ENCODE measurements at places on chromosomes 2 and 18.
A peak's percentile ranks its signal among the peaks of the same experiment; 100 is the strongest.

DNA sequence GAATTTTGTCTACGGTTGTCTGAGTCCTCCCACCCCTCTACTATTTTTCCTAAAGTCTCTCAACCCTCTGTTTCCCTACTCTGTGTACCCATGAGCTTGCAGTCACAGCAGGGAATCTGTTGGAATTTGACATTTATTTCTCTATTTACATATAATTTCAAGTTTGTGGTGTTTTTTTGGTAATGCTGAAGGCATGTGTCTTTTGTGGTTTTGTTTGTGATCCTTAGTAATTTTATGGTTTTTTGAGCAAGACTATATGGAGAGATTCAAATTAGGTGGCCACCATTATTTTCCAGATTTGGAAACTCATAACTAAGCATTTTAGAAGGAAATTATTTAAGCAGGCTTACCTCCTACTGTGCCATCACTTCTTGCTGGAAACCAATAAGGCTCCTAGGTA is 27.2 kb upstream of the FBLN7 start:
- no peak for DNase-seq

GRCh38 chr2:213691351-213691750 is 407.1 kb downstream of the SPAG16 start:
- DNase-seq: no peak

DNA sequence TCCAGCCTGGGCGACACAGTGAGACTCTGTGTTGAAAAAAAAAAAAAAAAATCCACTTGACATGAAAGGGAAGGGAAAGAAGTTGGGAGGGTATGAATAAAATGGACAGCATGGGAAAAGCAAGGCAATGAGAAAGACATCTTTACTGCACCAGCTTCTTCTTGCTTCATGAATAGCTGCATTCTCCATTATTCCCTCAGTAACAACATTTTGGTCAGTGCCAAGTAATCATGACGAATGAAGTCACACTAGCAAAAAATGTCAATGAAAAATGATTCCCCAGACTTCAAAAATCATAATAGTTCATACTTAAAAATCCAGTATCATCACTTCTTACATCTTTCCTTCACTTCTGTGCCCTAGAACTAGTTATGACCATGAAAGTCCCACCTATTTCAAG is 30.4 kb downstream of the ADAM17 start:
- no peak for DNase-seq

- no peak for DNase-seq
These were observed 31.6 kb upstream of the CDK5R2 start for GRCh38 chr2:218927876-218928275.

- no peak for DNase-seq
These were observed 61.4 kb upstream of the RTN4 start for GRCh38 chr2:55111570-55112228.

DNA sequence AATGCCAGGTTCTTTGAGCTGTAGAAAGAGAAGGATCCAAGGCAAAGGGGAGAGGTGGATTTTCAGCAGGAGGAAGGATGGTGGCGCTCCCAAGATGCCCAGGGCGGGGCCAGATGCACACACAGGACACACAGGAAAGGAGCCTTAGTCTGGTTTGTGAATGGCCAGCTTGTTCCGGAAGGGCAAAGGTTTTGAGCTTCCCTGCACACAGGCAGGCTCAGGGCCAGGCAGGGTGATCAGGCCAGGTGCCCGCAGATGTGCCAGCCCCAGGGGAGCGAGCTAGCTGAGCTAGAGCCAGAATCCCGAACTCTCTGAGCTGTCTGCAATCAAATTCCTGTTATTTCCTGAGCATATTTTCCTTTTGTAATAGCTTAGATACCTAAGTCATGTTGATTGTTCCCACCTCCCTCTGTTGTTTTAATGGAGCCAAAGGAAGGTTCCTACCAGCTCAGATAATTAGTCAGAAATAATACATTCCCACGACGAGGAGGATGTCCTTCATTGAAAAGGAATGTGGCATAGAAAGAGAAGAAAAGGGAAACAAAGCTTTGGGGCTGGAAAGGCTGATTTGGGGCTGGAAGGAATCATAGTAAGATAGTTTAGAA is 13.7 kb upstream of the OTOF start:
- no peak for DNase-seq

- no peak for DNase-seq
These were observed 159.5 kb downstream of the L3MBTL4 start for GRCh38 chr18:6255116-6255705.

GRCh38 chr18:32308493-32309120 is 118.8 kb downstream of the MEP1B start:
- DNase-seq: no peak

GRCh38 chr18:55821219-55821618 is 233.2 kb upstream of the TCF4 start:
- no peak for DNase-seq

GRCh38 chr2:28915939-28916338 is 21.5 kb downstream of the WDR43 start:
- no peak for DNase-seq

DNA sequence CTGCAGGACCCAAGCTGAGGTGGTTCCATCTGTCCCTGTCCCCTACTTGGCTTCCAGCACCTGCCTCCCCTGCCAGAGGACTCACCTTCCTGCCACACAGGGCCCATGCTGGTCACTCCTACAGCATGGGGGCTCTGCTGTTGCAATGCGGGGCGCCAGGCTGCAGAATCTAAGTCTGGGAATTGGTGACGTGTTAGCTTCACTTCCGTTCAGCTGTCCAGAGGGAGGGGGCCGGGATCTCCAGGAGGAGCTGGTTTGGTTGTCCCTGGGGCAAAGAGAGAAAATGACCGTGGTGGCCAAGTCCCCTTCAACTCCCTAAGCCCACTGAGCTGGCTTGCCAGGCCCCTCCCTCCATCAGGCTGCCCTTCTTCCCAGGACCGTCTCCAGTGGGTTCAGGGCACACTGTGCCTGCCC is 69.5 kb downstream of the IL1R2 start:
- no peak for DNase-seq

DNA sequence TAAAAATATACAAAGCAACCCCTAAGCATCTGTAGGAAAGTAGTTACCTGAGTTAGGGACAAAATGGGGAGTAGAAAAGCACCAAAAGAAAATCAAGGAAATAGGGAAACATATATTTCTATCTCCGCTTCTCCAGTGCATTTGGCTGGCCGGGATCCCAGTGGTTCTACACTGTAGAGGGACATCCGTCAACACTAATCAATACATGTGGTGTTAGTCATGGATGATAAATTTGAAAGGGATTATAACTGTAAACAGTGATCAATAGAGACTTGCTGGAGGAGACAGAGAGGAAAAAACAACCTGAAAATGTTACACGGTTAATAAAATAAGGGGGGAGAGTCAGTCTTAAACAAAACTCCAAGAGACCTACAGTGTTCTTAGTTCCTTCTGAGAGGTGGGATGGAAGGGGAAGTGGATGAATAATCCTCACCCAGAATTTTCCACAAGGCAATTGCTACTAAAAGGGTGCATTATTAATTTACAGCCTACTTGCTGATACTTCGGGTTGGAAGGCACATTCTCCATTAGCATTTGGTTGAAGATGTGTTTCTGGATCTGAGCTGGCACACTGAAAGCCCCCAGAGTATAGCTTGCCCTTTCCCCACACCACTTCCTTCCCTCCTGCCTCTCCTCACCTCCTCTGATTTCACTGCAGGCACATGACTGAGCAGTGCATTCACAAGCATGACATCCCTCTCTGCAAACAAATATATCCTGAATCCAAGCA is 530.0 kb downstream of the BCL11A start:
- no peak for DNase-seq

- DNase-seq: no peak
These were observed 34.5 kb downstream of the LYPD6 start for GRCh38 chr2:149364839-149365238.

DNA sequence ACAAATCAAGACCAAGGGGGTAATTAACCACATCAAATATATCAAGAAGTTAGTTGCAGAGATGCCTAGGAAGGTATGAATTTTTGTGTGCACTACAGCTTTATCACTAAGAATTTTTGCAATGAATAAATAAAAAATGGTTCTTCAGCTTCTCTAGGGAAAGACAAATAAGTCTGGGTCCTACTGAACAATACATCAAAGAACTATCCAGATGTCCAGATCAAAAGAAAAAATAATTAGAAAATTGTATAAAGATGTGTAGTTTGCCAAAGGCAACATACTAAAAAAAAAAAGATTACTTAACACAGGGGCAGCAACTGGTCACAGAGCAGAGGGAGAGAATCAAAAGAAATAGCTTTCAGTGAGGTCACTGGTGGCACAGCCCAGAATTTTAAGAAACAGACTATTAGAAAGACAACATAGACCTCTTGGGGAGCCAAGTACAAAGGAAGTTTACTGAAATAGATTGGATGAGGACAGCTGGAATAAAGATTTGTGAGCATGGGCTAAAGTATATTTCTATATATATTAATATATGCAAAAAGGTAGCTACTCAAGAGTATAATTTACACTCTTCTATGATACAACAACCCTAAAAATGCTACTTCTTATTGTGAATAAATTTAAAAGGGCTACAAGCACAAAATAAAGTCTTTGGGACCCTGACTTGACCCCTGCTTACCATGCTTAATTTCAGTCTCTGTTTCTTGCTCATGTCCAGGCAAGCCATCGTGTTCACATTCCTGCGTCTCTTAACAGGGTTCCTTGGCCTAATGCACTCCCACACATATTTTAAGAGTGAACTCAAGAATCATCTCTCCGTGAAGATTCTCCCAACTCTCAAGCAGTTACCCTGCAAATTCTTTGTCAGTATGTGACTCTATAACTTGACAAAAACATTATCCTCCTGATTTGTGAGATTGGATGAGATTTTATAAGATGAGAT is 99.0 kb upstream of the GRB14 start:
- no peak for DNase-seq

GRCh38 chr2:159775021-159775420 is 23.0 kb downstream of the CD302 start:
- DNase-seq: no peak

GRCh38 chr2:160207804-160208654 is 8.0 kb upstream of the ITGB6 start:
- DNase-seq: peak; percentile 92

DNA sequence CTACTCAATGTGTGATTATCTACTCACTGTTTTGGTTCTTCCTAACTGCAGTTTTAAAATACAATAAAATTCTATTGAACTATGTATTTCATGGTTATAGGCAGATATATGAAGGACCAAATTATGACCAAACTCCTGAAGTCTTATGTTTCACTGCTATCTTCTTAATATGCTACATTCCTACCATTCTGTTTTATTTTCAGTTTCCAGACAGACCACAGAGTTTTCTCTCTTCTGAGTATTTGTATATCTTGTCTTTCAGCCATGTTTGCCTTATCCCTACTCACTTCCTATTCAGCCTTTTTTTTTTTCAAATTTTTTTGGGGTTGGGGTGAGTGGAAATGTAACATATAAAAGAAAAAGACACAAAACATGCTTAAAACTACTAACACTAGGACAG is 6.3 kb downstream of the RFTN2 start:
- DNase-seq: no peak

- no peak for DNase-seq
These were observed 656.8 kb downstream of the METTL4 start for GRCh38 chr18:1914489-1914888.

DNA sequence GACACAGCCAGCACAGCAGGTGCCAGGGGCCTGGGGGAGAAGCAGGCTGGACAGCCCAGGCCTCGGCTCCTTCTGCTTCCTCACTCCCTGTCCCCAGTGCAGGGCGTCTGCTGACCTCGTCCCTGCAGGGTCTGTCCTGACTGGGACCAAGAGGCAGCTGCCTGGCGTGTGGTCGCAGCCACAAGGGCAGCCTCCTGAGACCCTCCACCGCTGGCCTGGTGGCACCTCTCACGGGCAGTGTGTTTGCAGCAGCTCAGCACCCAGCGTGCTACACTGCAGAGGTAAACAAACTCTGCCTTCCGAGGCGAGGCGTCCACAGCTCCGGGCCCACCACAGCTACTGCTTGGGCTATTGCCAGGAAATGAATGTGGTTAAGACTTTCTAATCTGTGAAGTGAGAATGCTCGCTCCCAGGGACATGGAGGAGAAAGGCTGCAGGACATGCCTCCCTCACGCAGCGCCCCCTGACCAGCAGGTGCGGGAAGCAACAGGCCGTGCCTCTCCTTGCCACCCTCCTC is 46.1 kb upstream of the HPCAL1 start:
- DNase-seq: no peak

DNA sequence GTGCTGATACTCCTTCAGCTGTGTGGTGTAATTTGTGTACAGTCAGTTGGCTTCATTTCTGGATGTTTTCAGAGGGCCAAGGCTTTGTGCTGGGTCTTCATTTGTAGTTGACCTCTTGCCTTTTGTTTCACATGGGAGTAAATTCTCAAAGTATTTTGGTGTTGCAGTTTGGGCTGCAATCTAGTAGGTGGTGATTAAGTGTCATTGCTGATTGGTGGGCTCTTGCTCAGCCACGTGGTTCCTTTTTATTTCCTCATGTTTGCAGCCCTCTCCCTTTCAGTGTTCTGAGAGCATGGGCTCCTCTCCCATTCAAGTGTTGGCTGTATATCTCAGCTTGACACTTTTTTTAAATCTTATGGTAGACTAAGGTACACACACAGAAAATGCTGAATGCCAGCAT is 96.8 kb downstream of the SNTG2 start:
- DNase-seq: no peak

GRCh38 chr2:144320491-144320890 is 199.4 kb downstream of the ZEB2 start:
- no peak for DNase-seq

GRCh38 chr2:202847693-202848524 is 23.7 kb downstream of the ICA1L start:
- DNase-seq: no peak

- no peak for DNase-seq
These were observed 27.3 kb upstream of the ITGB6 start for GRCh38 chr2:160227293-160227915.

DNA sequence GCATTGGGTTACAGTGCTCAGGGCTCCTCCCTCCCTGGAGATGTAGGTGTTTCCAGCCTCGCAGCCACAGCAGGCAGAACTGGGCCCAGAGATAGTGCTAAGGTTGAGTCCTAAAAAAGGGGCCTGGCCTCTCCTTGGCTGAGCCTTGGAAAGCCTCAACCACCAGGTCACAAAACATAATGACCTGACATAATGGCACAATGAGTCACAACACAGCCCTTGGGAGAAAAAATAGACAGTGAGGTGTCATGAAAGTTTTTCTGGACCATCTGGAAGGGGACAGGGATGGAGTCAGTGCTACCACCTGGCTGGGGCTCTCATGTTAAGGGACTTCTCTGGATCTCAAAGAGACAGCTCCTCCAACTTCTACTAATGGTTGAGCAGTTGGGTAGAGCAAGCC is 92.4 kb upstream of the LCLAT1 start:
- no peak for DNase-seq

GRCh38 chr18:36449451-36449850 is 151.9 kb downstream of the FHOD3 start:
- DNase-seq: no peak

- DNase-seq: no peak
These were observed 1101.0 kb downstream of the DPP10 start for GRCh38 chr2:115543461-115543860.

DNA sequence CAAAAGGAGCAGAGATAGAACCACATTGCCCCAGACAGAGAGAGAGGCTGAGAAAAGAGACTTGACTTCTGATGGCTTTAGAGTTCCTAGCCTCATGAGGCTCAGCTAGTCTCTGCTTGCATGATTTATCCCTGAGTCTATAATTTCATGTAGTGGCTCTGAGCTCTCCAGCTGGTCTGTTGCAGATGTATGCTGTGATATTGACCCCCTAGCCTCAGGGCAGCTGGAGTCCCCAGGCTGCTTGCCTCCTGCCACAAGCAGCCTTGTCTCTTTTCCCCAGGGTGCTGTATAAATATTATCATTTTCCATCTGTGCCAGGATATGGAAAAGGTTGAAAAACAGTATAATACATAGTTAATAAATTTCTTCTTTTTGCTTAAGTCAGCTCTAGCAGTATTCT is 467.6 kb upstream of the CWC22 start:
- DNase-seq: no peak

GRCh38 chr2:181240844-181241243 is 216.3 kb upstream of the ITGA4 start:
- DNase-seq: no peak
